T-helper 9 cell (primary cell): ENCODE measurements at places on chromosomes 7 and 10.

DNA sequence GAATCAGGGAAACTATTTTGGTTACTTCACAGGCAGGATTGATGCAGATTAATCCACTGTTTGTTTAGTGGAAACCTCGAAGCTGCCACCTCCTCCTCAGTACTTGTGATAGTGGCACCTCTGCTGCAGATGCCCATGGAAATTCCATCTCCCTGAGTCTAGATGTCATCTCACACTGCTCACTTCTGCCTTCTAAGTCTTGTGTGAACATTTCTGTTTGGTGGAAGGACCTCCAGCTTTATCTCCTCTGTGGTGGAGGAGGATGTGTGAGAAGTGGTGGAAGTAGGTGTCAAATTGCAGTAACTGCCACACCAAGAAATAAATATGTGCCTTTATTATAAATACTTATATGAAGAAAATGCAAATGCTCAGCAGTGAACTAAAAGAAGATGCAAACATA is 25.8 kb upstream of the GPR141 start:
- DNase-seq: no peak

GRCh38 chr7:2607122-2607922 is 24.5 kb upstream of the TTYH3 start:
- DNase-seq: no peak

GRCh38 chr10:2456834-2457233 is 610.5 kb upstream of the PFKP start:
- DNase-seq: no peak

- DNase-seq: no peak
Measured at GRCh38 chr10:36366065-36366464, 724.0 kb upstream of the FZD8 start.

DNA sequence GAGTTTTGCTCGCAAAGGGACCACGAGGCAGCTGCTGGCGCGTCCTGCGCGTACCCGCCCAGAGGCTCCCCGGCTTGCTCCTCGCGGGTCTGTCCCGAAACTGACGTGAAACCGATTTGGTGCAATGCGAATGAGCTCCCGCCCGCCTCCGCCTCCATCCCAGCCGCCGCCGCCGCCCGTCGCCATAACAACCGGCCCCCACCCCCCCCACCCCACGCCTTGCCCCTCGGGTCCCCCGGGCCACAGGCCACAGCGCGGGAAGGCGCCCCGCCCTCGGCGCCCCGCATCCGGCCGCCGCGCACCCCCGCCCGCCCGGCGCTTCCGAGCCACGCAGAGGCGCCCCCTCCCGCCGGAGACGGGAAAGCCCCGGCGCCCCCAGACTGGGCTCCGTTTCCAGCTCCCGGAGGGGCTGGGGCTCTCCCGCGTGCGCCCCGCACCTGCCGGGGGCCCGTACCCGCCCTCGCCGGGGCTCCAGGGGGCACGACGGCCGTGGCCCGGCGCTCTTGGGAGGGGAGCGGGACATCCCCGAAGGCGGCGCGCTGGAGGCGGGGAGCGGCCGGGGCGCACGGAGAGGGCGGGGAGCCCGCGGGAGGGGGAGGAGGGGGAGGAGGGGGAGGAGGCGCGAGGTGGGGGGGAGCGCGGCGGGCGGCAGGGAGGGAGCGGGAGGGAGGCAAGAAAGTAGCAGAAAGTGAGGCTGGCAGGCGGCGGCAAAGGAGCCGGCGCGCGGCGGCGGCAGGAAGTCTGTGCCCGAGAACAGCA is at the start of gene CAMK1D:
TSS of gene CAMK1D (plus strand) at position 678 of the 759 bp plus-strand sequence.
- peak; percentile 87 for DNase-seq

DNA sequence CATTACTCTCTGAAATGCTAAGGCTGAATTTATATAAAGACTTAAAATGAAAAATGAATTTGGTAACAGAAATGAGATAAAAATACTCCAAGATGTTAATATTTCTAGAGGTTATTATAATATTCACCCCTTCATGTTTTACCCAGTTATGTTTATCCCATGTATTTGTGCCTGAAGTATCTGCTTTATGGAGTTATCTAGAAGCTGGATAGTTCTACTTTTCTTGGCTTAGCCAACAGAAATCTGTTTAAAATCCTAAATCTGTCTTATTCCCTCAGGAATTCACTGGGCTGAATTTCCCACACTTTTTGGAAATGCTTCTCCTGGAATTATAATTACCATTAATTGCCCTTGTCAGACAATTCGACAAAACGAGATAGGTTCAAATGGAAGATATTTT is 201.6 kb downstream of the THSD7A start:
- no peak for DNase-seq

GRCh38 chr7:48074204-48074654 is 14.8 kb upstream of the UPP1 start:
- DNase-seq: no peak

DNA sequence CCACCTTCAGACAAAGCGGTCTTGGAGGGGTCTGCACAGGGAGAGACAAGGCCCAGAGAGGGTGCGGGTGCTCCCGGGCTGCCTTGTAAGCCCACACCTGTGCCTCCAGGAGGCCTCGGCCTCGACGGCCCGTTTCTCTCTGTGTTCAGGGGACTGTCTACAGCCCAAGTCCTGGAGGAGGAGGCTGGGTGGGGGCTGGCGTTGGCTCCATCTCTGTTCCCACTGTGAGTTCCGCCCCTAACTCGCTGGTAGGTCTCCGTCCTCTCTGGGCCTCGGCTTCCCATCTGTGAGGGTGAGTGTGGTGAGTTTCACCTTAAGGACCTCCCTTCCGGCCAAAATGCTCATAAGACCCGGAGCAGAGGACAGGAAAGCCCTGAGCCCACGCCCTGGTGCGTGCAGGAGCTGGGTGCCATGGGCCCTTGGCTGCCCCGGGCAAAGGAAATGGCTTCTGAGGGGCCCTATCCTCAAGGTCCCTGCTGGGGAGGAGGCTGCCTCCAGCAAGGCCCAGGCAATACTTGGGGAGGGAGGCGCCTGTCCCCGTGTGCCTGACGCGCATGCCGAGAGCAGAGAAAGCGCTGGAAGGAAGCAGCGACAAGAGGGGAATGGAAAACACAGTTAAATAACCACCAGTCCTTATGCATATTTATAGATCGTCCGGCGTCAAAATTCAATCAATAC is 276.8 kb downstream of the ELFN1 start:
- no peak for DNase-seq
